ENCODE measurements at places on chromosomes 2 and 18. TPM values are rescaled to one million over a fixed set of nuclear protein-coding genes. Genes with fewer than 3 reads are reported as not detected.

DNA sequence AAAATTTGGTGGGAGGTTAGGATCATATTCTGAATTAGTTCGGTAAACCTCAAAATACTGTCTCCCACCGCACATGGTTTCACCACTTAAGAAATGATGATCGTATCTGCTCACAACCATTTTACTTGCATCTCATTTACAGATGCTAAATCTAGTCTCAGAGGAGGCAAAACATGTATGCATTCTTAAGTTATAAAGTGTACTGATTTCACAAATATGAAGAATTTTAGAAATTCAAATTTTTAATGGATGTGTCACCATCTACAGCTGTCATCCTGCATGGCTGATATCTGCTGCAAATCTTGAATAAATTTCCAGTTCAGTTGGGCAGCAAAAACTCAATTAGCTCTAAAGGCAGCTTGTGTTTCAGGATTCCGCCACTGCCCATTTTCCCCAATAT lies 243.3 kb upstream of the KCNJ3 start:
- peak; percentile 5 for DNase-seq

DNA sequence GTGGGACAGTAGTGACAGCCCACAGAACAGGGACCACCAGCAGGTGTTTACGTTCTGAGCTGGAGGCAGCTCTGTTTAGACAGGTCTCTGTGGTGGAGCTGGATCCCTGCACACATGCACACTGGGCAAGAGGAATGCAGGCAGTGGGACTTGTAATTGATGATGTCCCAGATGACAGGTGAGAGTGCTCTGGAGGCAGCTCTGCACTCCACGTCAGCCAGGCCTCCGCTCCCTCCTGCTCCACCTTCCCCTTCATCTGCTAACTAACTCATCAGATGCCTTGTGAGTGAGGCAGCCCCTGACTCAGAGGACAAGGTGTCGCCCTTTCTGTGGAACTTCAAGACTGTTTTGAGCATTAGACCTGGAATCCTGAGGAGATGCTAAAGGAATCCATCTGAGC lies 53.2 kb downstream of the SH3YL1 start:
- DNase-seq: no peak

GRCh38 chr2:1675633-1676032 lies 68.7 kb downstream of the PXDN start:
- DNase-seq: peak; percentile 92

- no peak for DNase-seq
Measured at GRCh38 chr2:104088745-104089144, 765.2 kb upstream of the POU3F3 start.

DNA sequence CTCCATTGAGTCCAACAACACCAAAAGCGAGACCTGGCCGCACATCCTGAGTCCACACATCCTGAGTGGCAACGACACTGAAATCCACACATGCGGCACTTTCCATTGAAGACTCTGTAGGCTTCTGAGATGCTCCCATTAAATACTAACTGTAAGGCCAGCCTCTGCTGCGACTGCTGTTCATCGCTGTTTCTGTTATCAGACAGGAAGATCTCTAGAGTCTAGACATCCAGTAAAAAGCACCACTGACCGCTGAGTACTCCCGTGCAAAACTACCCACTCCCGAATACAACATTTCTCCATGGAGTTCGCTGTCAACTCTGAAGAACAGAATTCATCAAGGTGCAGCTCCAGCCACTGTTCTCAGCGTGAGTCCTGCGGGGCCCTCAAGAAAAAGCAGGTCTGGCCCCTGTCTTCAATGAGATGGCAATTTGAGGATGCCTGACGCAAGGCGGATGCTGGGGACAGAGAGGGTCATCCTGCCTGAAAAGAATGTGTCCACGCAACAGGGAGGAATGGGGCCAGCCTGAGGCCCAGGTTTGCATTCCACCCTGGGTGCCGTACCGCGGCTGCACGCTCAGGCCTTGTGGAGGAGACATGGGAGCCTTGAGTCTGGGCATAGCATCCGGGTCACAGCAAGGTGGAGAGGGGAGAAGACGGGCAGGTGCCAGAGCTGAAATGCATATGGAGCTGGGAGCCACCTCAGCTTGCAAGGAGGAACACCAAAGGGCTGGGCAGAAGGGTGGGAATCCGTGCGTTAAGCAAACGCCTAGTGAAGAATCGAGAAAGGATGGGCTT lies 61.9 kb downstream of the ZNF516 start:
- no peak for DNase-seq

- DNase-seq: no peak
Measured at GRCh38 chr2:50612306-50612705, 419.6 kb downstream of the NRXN1 start.

DNA sequence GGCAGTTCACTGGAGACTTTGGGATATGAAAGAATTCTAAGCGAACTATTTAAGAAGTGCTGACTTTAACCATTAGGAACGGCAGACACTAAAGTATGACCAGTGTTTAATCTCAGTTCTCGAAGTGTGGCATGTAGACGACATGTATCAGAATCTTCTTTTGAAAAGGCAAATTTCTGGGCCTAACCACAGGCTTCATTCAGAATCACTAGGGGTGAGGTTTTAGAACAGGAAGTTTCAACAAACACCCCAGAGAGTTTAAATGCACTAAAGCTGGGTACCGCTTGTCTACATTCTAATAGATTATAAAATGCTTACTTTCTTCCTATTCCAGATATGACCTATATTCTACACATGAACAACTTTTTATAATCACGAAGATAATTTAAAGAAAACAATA lies 180.3 kb downstream of the ANKRD44 start:
- DNase-seq: no peak

DNA sequence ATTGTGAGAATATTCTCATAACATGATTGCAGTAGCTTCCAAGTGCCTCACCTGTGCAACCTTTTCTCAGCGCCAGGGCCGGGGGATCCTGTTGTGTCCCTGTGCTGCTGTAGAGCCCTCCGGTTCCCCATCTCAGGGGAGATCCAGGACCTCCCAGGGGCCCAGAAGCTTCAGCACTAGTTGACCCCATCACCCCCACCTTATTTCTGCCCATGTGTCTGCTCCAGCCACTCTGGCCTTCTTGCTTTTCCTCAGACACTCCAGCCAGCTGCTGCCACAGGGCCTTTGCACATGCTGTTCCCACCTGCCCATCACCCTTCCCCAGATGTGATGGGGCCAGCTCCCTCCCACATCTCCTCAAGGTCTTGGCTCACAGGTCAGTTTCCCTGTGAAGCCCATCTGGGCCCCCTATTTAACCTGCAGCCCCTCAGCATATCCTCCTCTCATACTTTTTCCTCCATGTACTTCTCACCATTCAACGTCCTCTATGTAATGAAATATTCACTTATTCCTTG lies 226.5 kb downstream of the SEPTIN10 start:
- DNase-seq: no peak

- DNase-seq: no peak
Measured at GRCh38 chr2:5409898-5410381, 282.2 kb upstream of the SOX11 start.

GRCh38 chr2:207929923-207930322 lies 95.4 kb downstream of the PLEKHM3 start:
- no peak for DNase-seq

- peak; percentile 41 for DNase-seq
Measured at GRCh38 chr2:219430633-219431615, 3.7 kb upstream of the SPEG start.

DNA sequence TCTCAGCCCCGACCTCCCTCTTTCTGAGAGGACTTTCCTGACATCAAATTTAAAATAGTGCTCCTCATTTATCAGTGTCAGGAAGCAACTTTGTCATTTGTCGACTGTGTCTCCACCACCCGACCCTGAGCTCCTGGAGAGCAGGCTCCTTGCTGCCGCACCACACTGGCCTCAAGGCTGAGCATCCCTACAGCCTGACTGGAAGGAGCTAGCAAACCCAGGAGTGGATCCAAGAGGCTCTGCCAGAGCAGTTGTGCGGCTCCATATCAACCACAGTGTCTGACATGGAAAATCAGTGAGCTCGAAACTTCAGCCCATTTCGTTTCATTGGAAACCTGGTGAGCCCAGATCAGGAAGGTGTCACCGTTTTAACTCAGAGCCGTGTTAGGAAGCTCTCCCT lies 125.2 kb downstream of the PTGR3 start:
- no peak for DNase-seq

GRCh38 chr2:17557596-17557995 lies 17.1 kb downstream of the VSNL1 start:
- DNase-seq: no peak

GRCh38 chr2:135742325-135742757 lies 686 bp downstream of the UBXN4 start:
- peak; percentile 69 for DNase-seq

DNA sequence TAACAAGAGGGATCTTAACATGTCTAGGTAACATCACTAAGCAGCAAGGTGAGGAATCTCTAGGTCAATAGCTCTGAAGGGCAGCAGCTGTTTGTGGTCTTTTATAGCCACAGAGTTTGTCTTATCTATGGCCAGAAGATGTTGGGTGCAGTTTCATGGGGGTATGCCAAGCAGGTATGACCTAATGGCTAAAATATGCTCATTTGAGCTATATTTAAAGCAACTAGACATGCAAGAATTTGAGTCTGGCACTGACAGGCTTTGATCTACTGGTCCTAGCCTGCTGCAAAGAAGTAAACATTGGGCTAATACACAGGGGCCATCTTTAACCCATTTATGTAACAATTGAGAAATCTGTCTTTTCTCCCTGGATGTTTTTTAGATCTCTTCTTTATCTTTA lies 13.9 kb upstream of the UGP2 start:
- peak; percentile 97 for DNase-seq

DNA sequence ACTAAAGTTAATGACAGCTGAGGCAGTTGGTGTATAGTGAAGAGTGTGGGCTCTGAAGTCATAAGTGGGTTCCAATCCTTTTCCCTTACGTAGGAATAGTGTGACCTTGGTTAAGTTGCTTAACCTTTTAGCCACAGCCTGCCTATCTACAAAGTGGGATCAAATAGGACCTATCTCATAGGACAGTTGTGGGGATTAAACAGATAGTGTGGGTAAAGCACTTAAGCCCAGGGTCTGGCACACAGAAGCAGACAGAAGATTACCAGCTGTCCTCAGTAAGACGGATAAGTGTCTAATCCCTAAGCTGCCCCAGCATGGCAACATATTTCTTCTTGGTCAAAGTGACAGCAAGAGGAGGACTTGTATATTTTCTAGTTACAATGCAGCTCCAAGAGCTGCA lies 28.2 kb downstream of the UBE2F start:
- no peak for DNase-seq

DNA sequence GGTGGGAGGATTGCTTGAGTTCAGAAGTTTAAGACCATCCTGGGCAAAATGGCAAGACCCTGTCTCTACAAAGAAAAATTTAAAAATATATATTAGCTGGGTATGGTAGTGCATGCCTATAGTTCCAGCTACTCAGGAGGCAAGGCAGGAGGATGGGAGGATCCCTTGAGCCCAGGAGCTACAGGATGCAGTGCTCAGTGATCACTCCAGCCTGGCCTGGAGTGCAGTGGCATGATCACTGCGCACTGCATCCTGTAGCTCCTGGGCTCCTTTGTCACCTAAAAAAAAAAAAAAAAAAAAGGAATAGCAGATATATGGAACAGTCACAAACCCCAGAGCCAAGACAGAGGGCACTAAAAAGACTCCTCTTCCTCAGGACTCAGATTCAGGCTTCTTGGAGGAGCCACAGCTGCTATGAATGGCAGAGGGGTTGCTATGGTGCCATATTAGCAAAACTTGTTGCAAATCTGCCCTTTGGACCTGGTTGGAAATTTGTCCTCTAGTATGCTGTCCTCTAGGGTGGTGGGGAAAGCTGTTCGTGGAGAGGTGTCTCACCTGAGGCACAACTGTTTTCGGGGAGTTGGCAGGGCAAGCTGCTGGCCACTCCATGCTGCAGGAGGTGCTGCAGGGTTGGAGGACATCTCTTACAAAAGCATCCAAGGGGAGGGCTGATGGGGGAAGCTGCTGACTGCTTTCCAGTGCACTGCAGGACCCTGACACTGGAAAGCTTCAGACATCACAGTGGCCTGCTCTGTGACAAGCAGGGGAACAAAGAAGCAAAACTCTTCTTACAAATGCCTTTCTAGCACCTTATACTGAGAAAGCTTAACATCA lies 22.7 kb downstream of the CYP20A1 start:
- DNase-seq: no peak

- no peak for DNase-seq
Measured at GRCh38 chr2:131488306-131489205, 3.6 kb downstream of the MZT2A start.

DNA sequence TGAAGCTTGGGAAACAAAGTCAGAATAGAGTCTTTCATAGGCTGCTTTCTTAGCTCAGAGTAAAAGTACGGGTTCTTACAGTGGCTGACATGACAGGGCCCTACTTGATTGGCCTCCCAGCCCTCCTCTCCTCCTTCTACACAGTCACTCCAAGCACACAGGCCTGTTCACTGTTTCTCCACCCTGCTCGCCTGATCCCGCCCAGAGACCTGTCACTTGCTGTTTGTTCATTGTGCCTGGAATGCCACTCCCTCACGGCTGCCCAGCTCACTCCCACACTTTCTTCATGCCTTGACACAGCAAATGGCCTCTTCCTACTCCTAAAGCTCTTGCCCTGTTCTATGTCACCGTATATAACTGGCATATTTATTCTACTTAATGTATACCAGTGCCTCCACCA lies 104.8 kb downstream of the MAP4K4 start:
- DNase-seq: no peak

- DNase-seq: no peak
Measured at GRCh38 chr2:235449568-235449967, 44.3 kb upstream of the AGAP1 start.

DNA sequence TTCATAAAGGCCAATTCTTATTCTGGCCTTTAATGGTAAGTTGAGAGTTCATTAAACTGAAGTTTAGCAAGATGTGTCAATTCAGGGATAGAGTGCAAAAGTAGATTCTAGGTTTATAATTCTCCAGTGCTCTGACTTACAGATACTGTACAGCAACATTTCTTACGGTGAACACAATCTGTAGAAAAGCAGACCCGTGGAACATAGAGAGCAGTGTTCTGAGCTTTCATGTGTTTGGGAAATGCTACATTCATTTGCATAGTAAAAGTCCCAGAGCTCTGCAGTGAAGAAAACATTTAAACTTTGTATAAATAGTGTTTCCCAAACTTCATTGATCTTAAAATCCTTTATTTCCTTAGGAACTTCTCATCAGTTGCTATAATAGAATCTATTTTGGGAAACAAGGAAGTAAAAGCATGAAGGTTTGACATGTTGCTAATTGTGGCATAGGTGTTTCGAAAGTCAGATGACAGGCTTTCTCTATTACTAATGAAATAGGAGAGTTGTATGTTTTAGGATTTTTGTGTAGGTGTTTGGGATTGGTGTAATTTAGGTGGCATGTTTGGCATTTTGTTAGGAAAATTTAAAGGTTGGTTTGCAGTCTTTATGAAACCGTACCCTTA lies 138.2 kb downstream of the ASXL3 start:
- DNase-seq: peak; percentile 19

The RUFY4 gene
- not detected for total RNA-seq

The CPO gene
- not detected for total RNA-seq

The CNDP1 gene
- total RNA-seq: 0.31 TPM

The ESPNL gene
- 0.07 TPM for total RNA-seq

The CDH19 gene
- not detected for total RNA-seq

The AQP12A gene
- total RNA-seq: not detected

The GPBAR1 gene
- total RNA-seq: 0.55 TPM

The FSHR gene
- 0.38 TPM for total RNA-seq

The COL6A3 gene
- total RNA-seq: 200 TPM

Measured in astrocyte (in vitro differentiated cells and primary cell).